NCI-H1436 treated with DMSO at 0.1 percent for 48 hours (cell line): ENCODE measurements at places on chromosomes 3 and 15.

- DNase-seq, result no peak
Observed at GRCh38 chr3:184553385-184553784, 8.2 kb upstream of the EPHB3 start.

- no peak for DNase-seq
Observed at GRCh38 chr15:69593488-69593887, 140.9 kb downstream of the RPLP1 start.

- no peak for DNase-seq
Observed at GRCh38 chr15:73755481-73755880, 2.3 kb upstream of the INSYN1 start.

DNA sequence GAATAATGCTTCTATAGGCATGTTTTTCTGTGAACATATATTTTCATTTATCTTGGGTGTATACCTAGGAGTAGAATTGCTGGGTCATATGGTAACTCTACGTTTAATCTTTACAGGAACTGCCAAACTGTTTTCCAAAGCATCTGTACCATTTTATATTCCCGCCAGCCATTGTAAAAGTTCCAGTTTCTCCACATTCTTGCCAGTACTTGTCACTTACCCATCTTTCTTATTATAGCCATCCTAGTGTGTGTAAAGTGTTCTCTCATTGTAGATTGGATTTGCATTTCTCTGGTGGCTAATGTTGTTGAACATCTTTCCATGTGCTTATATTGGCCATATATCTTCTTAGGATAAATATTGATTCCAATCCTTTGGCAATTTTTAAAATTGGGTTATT, 31.2 kb upstream of the CFAP20DC start:
- DNase-seq, result no peak

GRCh38 chr3:112424394-112424793, 74.9 kb downstream of the BTLA start:
- no peak for DNase-seq

DNA sequence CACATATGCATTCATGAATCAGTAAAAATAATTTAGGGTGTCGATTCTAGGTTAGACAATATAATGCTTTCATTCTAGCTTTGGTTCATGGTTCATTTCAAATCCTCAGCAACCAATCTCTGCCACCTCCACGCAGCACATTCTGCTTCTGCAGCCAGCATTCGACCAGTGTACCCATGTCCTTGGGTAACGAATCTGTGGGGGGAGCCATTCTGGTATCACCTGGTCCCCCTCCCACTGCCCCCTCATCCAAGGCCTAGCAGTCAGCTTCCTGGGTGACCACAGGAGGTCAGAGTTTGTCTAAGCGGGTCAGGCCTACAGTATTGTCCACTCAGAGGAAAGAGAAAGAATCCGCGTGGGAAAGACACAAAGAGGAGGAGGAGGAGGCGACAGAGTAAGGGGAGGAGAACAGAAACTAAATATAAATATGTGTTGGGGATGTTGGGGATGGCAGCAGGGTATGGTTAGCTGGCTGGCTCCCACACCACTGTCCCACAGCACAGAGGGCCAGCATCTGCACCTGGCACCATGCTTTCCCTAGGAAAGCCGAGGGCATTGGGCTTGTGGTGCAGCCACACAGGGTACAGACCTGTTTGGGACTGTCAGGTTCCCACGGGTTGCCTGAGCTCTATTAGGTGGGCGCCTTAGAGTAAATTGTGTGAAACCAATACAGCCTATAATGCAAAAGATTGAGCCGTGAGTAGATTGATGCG, 12.1 kb downstream of the PAK6 start:
- DNase-seq, result no peak

DNA sequence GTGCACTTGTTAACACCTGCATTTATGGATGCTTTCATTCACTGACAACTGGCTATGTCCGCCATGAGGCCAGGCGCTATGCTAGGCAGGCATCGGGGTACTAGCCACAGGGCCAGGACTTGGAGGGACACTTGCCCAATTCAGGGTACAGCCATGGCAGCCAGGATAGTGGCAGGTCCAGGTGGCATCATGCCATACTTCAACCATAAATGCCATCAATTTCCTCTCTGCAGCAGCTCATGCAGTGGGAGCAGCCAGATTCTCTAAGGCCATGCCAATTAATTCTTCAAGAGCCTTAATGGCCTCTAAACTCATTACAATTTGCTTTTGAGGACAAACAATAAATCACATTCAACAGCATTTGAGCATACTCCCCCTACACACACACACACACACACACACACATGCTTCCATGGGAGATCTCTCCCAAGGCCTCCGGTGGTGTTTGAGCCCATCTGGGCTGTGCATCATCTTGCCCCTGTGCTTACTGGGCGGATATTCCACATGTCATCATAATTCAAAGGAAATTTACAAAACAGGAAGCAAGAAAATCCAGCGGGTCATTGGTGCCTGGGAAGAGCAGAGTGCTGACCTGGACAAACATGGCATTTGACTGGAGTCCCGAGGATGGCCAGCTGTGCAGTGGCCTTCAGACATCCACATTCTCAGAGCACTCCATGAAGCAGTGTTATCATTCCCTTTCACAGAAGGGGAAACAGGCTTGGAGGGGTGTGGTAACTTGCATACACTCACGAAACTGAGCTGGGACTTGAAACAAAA, 109.1 kb downstream of the IQSEC1 start:
- no peak for DNase-seq

GRCh38 chr3:30659270-30660130, 53.1 kb downstream of the TGFBR2 start:
- DNase-seq, result no peak

GRCh38 chr15:72147418-72147817, 29.2 kb downstream of the SENP8 start:
- no peak for DNase-seq

- DNase-seq, result no peak
Observed at GRCh38 chr3:43190670-43191069, 84.8 kb upstream of the POMGNT2 start.
